ENCODE measurements at places on chromosomes 2 and 18. TPM values are rescaled to one million over a fixed set of nuclear protein-coding genes. Genes with fewer than 3 reads are reported as not detected.

VWC2L gene
- polyA plus RNA-seq, result 0.09 TPM

GNAL gene
- 3.3 TPM for polyA plus RNA-seq

SRBD1 gene
- 21.3 TPM for polyA plus RNA-seq

ALPG gene
- polyA plus RNA-seq, result not detected

CHAC2 gene
- polyA plus RNA-seq, result 4.6 TPM

EEF1B2 gene
- polyA plus RNA-seq, result 605 TPM

CAD gene
- 38.8 TPM for polyA plus RNA-seq

FAM124B gene
- polyA plus RNA-seq, result 3.1 TPM

PDIA6 gene
- polyA plus RNA-seq, result 400 TPM

AKAIN1 gene
- not detected for polyA plus RNA-seq

UCN gene
- polyA plus RNA-seq, result 1.0 TPM

SELENOI gene
- 25.7 TPM for polyA plus RNA-seq

DYSF gene
- 18.2 TPM for polyA plus RNA-seq

KCNG2 gene
- polyA plus RNA-seq, result 0.15 TPM

RTP5 gene
- not detected for polyA plus RNA-seq

DNAJC10 gene
- 204 TPM for polyA plus RNA-seq

TP53I3 gene
- 52.8 TPM for polyA plus RNA-seq

MERTK gene
- 24.6 TPM for polyA plus RNA-seq

KCNK3 gene
- polyA plus RNA-seq, result 1.9 TPM

CHRND gene
- 0.32 TPM for polyA plus RNA-seq

C2orf80 gene
- 0.17 TPM for polyA plus RNA-seq

FAM237A gene
- not detected for polyA plus RNA-seq

ZBTB14 gene
- 25.8 TPM for polyA plus RNA-seq

Measured in right renal pelvis (tissue), 4 donors.